ENCODE measurements at places on chromosomes 7 and 10.

GRCh38 chr7:72781631-72782030 lies 46.4 kb downstream of the TYW1B start:
- DNase-seq, result no peak

GRCh38 chr7:79820387-79820786 lies 314.2 kb upstream of the GNAI1 start:
- DNase-seq, result no peak

DNA sequence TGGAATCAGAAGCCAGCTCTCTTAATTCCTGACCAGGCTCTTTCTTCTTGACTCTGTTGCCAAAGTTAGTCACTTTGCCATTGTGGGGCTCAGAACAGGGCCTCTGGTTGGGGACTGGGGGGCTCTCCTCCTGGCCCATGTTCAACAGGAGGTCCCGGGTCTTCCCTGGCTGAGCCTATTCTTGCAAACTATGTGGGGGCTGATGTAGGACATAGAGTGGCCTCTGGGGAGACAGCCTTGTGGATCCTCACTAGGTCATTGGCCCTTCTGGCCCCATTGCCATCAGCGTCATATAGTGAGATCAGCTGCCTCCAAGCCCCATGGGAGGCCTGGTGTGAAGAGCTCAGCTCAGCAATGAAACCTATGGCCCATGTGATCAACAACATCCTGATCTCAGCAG lies 77.6 kb upstream of the LEP start:
- DNase-seq, result no peak

DNA sequence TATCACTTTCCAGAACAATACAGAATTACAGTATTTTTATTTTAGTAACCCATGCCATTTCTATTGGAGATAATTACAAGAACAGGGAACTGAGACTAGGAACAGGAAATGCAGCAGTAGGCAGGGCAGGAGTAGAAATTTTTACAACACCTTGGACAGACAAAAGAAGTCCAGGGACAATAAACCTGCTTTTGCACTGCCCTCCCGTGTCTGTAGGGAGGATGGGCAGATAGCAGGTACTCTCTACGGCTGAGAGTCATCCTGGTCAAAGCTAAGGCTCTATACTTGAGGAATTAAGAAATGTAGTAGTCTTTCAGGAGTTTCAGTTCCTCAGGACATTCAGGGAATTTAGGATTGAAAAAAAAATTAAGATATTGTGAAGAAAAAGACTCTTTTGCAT lies 63.4 kb downstream of the VAX1 start:
- no peak for DNase-seq

DNA sequence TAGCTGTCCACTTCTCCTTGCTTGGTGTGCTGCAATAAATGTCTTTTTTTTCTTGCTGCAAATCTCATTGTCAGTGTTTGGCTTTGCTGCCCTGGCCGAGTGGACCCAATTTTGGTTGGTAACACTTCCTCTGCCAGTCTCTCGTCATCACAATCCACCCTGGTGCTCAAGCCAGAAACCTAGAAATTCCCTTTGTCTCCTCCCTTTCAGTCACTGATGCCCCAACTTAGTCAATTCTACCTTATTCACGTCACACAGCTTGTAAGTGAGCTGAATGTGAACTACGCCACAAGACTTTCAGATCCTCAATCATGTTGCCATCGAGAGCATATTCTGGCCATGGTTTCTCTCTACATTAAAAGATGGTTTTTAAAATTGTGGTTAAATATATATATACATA lies 13.0 kb upstream of the FRA10AC1 start:
- no peak for DNase-seq

DNA sequence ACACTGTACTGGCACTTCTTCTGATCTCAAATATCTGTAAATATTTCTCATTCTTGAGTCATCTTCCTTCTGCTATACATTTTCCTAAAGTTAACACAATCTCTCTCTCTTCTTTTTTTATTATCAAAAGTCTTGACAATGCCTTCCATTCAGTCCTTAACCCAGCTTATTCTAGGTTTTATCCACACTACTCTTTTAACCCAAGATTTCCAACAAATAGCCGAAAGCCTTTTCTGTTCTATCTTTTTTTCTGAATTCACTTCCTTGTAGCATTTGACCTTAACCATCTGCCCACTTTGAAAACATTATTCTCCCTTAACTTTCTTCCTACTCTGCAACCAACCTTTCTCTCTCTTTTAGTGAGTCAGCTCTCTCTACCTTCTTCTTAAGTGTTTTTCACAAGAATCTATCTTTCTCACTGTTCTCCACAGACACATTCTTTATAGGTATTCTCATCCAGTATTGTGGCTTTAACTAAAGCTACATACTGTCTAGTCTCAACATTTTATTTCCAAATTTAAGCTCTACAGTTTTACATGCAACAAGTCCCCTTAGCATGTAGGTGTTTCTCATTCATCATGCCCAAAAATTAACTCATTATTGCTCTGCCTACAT lies 915.6 kb downstream of the KCNMA1 start:
- no peak for DNase-seq

DNA sequence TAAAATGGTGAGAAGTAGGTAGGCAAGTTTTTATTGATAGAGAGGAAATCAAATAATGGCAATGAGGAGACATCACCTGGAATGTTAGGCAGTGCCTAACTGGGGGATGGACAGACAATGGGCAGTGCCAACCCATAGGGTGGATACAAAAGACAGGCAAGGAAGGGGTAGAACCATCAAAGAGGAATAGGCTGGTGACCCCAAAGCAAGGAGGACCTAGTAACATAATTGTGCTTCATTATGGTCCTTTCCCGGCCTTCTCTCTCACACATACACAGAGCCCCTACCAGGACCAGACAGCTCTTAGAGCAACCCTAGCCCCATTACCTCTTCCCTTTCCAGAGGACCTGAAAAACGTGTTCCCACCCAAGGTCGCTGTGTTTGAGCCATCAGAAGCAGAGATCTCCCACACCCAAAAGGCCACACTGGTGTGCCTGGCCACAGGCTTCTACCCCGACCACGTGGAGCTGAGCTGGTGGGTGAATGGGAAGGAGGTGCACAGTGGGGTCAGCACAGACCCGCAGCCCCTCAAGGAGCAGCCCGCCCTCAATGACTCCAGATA lies 30.0 kb downstream of the PRSS2 start:
- no peak for DNase-seq

DNA sequence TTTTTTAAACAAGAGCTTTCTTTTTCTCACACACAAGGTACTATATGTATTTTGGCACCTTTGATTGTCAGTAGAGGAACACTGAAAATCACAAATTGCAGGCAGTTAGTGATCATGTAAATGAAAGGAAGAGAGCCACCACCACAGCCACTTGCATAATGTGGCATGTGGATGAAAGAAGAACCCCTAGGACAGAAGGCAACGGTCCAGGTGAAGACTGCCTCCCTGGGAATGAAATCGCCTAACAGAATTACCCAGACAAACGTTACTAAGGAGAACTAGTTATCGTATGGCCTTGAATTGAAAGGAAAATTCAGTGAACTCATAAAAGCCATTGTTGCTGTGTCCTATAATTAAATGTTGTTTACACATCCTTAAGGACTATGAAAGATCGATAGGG lies 41.2 kb upstream of the PTPRZ1 start:
- no peak for DNase-seq

DNA sequence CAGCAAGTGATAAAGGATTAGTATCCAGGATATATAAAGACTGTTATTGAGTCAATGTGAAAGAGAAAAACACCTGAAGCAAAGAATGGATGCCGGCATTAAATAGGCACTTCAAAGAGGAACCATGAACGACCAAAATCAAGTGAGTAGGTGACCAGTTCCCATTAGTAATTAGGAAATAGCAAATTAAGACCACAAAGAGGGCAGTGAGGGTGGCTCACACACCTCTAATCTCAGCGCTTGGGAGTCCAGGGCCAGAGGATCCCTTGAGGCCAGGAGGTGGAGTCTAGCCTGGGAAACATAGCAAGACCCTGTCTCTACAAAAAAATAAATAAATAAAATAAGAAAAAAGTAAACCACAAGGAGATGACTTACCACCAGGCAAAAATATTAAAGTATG lies 1.5 kb upstream of the ANTXRL start:
- no peak for DNase-seq

- no peak for DNase-seq
Measured at GRCh38 chr7:43628431-43628830, 45.5 kb downstream of the STK17A start.

- DNase-seq, result no peak
Measured at GRCh38 chr10:22285130-22285529, 31.1 kb upstream of the COMMD3 start.

DNA sequence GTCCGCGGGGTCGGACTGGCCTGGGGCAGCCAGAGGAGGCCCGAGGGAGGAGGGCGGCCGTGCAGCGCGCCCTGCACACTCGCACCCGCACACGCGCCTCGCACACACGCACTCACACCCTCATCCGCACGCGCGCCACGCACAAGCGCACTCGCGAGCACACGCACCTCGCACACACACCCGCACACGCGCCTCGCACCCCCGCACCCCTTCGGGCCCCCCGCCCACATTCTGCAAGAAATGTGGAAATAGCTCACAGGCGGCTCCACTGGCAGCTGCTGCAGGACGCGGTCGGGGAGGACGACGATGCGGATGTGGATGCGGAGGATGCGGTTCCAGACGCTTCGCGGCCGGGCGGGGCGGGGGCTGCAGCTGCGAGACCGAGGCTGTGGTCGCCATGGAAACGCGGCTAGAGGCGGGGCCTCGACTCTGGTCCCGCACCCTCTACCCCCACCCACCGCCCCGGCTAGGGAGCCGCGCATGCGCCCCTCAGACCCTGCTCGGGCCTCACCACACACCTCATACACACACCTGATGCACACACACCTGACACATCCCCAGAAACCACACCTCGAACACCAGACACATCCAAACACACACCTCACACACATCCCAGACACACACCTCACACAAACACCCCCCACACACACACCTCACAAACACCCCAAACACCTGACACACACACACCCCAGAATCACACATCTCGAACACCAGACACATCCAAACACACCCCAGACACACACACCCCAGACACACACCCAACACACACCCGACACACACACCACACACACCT lies at the start of gene CALY:
Gene CALY (minus strand): TSS at position 320 of the 793 bp plus-strand sequence. CDS start 7,907 bp downstream, outside the sequence.
- peak; percentile 84 for DNase-seq

DNA sequence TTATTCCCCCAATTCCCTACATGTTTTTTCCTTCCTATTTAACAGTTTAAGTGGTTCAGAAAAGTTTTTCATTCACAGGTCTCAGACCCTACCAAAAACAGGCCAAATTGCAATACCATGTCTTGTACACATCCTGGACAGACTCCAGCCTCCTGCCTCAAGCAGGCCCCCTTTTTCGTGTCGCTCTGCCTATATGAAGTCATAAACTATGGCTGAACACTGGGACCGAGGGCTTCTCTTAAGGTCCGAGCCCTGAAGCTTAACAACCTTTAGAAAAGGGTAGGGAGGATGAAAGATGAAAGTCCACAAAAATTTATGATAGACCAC lies 1.4 kb downstream of the FBXW4 start:
- peak; percentile 42 for DNase-seq

GRCh38 chr10:10315989-10316388 lies 701.7 kb upstream of the CELF2 start:
- DNase-seq, result no peak

DNA sequence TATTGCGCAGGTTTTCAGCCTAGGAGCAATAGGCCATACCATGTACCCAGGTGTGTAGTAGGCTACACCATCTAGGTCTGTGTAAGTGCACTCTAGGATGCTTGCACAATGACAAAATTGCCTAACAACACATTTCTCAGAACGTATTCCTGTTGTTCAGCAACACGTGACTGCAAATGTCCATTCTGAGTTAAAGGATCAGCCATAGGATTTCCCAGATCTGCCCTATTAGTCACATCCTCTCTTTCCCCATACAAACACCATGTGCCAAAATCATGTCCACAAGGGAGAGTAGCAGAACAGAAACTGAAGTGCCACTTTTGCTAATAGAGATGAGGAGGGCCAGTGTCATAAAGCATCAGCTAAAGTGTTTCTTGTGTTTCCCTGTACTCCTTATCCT lies 42.6 kb upstream of the AMPH start:
- no peak for DNase-seq

- peak; percentile 40 for DNase-seq
Measured at GRCh38 chr10:119090026-119090795, 9.6 kb upstream of the EIF3A start.

DNA sequence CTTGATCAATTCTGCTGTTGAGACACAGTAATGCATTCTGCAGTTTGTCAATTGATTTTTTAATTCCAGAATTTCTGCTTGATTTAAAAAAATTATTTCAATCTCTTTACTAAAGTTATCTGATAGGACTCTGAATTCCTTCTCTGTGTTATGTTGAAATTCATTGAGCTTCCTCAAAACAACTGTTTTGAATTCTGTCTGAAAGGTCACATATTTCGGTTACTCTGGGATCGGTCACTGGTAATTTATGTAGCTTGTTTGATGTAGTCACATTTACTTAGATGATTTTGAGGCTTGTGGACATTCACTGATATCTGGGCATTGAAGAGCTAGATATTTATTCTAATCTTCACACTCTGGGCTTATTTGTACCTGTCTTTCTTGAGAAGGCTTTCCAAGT lies 67.2 kb upstream of the NME8 start:
- no peak for DNase-seq

GRCh38 chr7:4663239-4664018 lies 18.7 kb upstream of the FOXK1 start:
- peak; percentile 20 for DNase-seq

DNA sequence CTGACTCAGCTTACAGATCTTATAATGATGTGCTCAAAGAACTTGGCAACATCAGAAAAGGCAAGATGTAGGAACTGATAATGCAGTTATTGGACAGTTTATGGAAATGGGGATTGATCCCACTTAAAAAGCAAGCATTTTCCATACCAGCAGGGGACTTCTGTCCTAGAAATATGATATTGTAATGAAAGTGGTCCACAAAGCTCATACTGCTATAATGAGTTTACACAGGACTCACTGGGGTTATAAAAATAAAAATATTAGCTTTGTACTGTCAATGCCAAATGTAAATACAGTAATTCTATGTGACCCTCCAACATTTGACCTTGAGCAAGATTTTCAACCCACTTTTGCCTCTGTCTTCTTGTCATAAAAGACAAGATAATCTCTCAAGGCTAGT lies 145.5 kb upstream of the SEM1 start:
- DNase-seq, result no peak

- DNase-seq, result no peak
Measured at GRCh38 chr10:70832852-70833528, 17.2 kb downstream of the SGPL1 start.

- no peak for DNase-seq
Measured at GRCh38 chr10:99374526-99374925, 45.4 kb downstream of the CNNM1 start.

DNA sequence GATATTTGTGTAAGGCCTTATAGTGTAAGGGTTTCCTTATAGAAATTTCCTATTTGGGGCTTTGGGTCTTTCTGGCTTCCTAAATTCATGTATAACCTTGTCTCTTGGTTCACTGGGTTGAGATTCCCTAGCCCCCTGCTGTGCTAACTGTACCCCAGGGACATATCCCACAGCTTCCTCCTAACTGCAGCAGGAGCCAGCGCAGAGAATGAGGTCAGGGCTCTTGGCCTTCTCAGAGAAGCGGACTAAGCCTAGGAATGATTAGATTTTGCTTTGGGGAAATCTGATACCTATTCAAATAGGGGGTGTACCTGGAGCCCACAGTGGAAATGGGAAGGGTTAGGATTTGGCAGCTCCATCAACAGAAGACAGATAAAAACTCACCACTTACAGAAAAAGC lies 138.1 kb upstream of the EFCAB10 start:
- DNase-seq, result no peak
